ENCODE measurements at places on chromosomes 4 and X.

GRCh38 chrX:13748486-13748885 is 13.9 kb downstream of the OFD1 start:
- DNase-seq = no peak

DNA sequence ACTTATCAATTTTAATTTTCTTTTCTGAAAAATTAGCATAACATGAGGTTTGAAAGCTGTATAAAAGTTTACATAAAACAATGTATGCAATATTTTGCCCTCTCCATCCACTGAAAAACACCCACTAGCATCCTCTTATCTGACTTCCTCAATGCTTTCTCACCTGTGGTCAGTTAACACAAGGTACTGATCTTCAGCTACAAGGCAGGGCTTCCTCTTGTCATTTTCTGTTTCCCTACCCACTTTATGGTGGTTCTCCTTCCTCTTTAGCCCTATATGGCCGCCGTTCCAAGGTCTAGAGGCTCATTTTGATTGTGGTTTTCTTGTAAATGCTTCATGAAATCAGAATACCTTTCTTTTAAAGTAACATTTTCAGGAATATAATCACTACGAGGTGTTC is 618.6 kb upstream of the CPEB2 start:
- DNase-seq = no peak

DNA sequence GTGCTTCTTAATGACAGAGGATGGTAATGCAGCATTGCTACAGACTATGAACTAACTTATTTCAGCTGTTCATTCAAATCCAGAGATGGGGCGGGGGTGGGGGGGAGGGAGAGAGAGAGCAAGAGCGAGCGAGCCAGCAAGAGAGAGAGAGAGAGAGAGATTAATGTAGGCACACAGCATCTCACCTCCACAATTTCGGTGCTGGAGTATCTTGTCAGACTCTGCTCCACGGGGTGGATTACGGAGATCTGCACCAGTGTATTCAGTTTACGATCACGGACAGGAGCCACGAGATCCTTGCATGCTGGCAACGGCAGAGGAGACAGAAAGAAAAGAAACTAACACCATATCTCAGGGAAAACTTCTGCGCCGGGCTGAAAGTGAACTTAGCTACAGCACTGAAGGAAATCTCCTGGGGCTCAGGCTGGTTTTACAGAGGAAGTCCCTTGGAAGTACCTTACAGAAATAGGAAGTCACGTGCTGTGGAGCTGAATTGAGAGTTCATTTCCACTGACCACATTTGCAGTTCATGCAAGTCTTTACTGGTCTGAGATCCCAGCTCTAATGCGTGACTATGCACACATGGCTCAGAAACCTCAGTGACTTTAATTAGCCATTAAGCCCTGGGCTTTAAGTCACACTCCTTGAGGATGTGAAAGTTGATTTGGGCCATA is 440.9 kb downstream of the INPP4B start:
- DNase-seq = peak; percentile 63

- no peak for DNase-seq
Observed at GRCh38 chr4:69060651-69061308, 35.5 kb upstream of the UGT2B7 start.

DNA sequence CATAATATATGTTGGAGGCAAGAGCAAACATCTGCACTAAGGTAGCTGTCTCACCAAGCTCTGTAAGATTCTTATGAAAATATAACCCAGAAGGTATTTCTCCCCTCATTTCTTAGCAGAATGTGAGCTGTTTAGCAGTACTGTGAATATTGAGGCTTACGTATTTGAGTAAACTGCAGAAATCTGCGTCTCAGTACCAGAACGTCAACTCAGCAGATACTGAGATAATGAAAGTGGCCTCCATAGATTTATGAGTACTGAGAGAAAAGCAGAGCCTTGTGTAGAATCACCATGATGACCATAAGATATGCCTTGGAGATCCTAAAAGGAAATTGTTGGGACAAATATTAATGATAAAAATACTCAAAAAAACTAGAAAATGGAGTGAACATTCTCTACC is 296.7 kb upstream of the TECRL start:
- no peak for DNase-seq

GRCh38 chrX:37361596-37361995 is 12.4 kb downstream of the PRRG1 start:
- DNase-seq = no peak

GRCh38 chr4:154030152-154030551 is 241.3 kb upstream of the SFRP2 start:
- no peak for DNase-seq

GRCh38 chr4:46445710-46446314 is 55.9 kb upstream of the GABRA2 start:
- no peak for DNase-seq

DNA sequence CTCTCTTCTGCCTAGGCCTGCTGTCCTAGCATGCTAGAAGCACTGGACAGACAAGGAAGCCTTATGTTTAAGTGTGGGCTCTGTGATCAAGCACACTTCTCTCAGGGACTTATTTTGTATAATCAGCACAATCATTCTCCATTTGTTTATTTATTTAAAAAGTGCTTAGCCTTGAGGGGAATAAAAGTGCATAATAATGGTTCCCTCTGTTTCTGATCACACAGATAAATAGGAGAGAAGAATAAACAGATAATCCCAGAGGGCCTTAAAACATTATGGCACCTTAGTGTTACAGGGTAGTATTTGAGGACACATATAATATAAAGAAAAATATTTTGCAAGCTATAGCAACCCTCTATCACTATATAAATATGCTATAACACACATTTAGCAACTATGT is 146.5 kb downstream of the UNC5C start:
- DNase-seq = no peak

DNA sequence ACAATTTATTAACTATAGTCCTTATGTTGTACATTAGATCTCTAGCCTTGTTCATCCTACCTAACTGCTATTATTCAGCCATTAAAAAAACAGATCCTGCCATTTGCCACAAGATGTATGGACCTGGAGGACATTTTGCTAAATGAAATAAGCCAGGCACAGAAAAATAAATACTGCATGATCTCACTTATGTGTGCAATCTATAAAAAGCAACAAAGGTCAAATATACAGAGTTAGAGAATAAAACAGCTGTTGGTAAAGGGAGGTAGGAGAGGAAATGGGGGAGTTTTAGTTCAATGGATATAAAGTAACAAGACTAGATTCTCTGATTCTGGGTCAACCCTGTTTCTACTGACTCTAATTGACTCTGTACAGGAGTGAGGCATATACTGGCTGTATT is 103.3 kb upstream of the FAM9C start:
- DNase-seq = no peak

DNA sequence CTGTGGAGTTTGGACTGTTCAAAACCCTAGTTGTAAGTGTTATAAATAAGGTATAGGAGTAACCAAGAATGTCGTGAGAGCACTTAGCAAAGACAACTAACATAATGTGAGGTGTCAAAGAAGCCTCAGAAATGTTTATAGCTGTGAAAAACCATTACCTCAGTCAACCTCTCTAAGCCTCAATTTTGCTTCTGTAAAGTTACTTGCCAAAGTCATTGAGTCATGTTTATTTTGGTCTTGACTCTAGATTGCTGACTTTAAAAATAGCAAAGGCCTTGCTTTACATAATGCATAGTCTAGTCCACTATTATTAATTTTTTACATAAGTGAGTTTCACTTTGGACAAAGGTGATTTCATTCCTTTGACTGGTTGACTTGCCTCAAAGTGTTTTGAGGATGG is 257.6 kb upstream of the CXXC4 start:
- no peak for DNase-seq

DNA sequence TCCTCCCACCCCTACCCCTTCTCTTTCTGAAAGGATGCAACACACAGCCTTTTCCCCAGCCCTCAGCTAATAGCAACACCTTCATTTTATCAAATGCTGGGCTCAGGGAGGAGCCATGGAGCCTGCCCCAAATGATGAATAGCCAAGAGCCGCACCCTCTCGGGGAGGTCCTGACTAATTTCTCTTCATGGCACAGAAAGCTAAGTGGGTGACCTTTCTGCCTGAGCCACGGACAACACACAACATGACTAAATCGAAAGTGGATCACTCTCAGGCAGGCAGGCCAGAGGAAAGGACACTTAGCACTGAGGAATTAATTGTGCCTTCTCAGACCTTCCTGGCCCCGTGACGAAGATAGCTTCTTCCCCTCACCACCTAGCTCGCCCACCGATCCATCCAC is 165.1 kb upstream of the RAI2 start:
- no peak for DNase-seq

DNA sequence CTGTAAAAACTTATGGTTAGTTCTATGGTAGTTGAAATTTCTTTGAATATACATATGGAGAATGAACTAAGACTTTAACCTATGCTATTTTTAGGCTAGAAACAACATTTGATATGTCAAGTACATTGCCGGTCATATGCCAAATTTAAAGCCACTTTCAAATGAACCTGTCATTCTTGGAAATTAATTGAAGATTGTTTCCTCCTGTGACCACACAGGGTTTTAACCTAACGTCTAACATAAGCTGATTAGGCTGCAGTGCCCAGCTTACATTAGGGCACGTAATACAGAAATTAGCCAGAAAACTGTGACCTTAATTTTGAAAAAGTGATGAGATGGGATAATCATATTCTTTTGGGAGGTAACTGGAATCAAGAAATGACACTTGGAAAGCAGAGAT is 645.9 kb downstream of the FSTL5 start:
- no peak for DNase-seq

DNA sequence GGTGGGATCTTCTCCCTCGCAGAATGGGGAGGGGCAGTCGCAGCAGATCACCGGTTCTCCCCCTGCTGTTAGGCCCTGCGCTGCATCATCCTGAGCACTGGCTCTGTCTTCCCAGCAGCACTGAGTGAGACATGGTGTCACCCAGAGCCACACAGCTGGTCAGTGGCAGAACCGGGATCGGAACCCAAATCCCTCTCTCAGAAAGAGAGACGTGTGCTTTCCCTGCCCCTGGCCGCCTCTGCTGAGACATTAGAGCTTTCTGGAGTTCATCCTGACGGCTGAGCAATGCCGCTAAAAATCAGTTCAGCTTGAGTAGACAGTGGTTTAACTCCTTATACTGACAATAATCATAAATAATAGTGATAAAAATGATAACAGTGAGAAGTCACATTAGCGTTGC is 87.9 kb downstream of the EVC start:
- no peak for DNase-seq

DNA sequence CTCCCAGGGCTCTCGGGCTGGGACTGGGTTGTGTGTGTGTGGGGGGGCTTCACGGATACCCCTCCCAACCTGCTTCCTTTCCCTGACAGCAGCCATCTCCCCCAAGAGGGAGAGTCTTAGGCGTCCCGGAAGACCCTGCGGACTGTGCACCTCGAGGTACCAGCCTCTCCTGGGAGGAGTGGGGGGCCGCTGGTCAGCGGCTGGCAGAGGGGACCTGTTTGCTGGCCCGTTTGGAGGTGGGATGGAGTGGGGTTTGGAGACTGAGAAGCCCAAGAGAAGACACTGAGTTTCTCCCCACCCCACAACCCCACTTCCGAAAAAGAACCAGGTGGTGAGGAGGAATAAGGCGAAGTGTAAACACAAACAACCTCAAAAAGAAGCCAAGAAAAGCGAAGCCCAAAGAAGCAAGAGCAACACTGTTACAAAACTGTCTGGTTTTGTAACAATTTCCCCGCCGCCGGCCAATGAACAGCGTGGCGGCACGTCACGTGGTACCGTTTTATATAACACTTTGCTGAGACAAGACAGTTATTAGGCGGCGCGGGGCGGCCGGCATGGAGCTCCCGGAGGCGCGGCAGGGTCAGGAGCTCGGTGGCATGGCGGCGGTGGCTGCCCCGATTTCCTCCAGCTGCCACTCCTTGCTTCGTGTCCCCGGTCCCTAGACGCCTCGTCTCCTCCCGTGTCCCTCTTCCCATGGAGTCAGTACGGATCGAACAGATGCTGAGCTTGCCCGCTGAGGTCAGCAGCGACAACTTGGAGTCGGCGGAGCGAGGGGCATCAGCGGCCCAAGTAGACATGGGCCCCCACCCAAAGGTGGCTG is at the start of gene LONRF3:
Gene LONRF3 (plus strand): TSS at position 531 of the 820 bp plus-strand sequence. CDS start 163 bp downstream, at position 694.
- peak; percentile 74 for DNase-seq

DNA sequence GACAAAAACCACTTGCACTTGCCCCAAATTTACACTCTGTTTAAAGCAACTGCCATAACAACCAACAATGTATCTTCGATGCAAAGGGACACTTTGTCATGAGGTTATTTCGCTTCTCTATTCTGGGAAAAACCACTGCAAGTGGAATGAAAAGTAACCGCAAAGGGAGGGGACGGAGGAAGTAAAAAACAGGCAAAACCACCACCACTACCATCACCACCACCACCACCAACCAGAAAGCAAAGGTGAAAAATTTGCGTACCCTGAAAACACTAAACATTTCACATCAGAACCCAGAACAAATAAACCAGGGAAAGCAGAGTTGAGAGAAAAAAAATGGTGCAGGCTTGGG is 1.2 kb upstream of the N4BP2 start:
- DNase-seq = peak; percentile 70

DNA sequence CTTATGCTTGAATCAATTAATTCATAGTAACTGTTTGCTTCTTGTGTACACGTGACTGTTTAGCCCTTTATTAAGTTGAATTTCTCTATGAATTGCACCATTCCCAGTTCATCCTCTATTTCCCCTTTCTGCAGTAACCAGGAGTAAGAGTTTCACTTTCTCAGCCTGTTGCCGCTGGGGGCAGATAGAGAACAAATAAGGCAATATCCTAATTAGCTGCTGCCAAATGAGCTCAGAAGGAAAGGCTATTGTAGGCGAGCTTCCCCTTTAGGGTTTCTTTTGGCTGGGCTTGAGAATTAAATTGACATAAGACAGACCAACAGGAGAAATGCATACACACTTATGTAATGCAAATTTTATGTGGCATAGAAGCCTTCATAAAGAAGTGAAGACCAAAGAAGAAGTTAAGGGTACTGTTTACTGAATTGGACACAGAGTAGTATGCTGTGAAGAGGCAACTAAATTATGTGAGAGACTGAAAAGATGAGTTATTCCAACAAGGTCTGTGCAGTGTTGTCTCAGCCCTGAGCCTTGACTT is 1594.7 kb downstream of the TECRL start:
- DNase-seq = no peak

DNA sequence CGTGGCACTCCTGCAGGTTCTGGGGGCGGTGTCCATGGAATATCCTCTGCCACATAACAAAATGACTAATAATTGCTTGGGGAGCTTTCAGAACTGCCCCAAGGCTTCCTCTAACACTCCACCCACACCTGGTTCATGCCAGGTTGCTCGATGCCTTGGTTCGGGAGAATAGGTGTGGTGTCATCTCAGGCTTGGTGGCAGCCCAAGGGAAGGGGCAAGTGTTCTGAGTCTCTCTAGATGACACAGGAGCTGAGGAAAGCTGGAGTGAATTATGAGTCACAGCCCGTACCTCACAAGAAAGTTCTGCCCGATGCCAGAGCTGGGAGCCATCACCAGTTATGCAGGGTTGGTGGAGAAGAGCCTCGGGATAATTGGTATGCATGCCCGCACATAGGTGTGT is 14.7 kb downstream of the FTSJ1 start:
- DNase-seq = no peak

- no peak for DNase-seq
Observed at GRCh38 chr4:56181140-56181953, 205.9 kb downstream of the AASDH start.

DNA sequence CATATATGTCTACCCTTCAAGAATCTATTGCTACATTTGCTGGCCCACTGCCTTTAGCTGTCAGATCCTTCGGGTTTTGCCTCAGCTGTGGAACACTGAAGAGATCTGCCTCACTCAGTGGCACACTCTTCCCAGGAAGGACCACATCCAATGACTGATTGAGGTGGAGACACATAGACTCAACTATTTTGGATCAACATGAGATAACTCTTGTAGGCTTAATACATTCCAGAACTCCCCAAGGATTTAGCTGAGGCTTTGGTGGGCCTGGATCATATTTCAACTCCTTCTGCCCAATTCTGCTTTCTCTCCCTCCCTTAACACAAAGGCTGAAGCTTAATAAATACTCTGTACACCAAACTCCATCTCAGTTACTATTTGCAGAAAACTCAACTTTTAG is 100.5 kb downstream of the CORIN start:
- DNase-seq = no peak
